NCI-H524 (cell line): ENCODE measurements at places on chromosomes 2 and 18.
A peak's percentile ranks its signal among the peaks of the same experiment; 100 is the strongest.

DNA sequence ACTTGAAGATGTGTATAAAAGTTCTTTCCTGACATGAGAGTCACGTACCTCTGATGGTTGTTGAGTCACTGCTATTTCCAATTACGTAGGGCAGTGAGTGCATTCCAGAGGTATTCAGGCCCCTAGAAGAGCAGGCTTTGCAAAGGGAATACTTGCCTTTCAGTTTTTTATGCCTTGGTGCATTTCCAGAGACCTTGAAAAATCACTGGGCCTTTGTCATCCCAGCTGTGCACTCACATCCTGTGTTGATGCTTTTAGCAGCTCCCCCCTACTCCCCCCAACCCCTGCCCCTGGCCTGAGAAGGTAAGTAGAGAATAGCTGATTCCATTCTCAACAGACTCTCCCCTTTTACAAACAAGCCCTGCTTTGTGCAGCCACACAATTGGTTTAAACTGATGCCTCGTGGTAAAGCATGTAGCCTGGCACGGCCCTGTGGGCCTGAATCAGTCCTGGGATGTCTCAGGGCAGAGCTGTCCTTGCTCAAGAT lies 174.2 kb downstream of the PRPF40A start:
- no peak for DNase-seq

GRCh38 chr2:112032689-112033465 lies 22.2 kb upstream of the TMEM87B start:
- DNase-seq = peak; percentile 47

GRCh38 chr2:171406044-171406443 lies 27.7 kb downstream of the METTL8 start:
- no peak for DNase-seq

DNA sequence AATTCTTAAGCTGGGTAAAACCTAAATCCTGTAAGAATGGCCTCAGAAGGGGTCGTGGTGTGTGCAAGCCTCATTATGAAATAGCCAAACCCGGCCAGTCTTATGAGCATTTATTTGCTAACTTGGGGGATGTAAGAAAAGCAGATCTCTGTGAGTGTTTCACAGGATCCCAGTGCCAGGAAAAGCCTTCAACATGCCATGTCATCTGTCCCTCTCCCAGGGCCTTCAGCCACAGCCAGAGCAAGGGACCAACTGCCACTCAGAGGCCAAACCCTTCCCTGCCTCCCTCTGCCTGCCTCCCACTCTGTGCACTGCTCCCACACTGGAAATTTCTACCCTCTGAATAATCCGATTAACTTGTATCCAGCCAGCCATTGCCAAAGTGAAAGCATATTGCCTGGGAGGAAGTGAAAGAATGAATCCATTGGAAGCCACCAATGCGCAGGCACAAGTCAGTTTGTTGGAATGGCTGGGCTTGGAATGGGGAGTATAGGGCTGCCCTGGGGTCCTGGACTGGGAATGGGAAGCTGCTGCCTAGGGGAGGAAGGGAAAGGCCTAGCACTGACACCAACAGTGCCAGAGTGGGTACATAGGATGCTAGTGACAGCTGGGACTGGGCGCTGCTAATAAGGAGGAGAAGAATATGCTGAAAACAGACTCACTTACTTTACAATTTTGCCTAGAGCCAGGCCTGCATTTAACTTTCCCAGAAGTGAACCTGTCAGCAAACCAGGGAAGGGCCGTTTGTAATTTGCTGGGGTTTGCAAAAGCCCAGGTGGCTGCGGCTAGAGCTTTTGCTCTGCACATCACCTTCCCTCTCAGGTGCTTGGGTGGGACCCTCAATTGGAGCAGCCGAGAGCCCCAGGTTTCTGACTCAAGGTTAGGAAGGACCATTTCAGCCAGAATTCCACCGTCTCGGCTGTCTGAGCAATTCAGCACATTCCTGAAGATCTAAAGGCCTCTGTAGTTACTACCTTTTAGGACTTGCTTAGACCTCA lies 146.6 kb upstream of the NCK2 start:
- DNase-seq = peak; percentile 72

GRCh38 chr2:140424471-140424870 lies 1644.3 kb upstream of the NXPH2 start:
- no peak for DNase-seq
